IMR-90 (cell line): ENCODE measurements at places on chromosomes 4 and X. TPM values are rescaled to one million over a fixed set of nuclear protein-coding genes. Genes with fewer than 3 reads are reported as not detected.

The ANXA10 gene
- 0.72 and 1.1 TPM in 2 replicates for total RNA-seq

The CDKL2 gene
- under 0.01 and 0.18 TPM in 2 replicates for total RNA-seq

The PLP1 gene
- 0.18 and 0.28 TPM in 2 replicates for total RNA-seq

The FREM3 gene
- not detected in 2 replicates for total RNA-seq

The USP9X gene
- 104 and 115 TPM in 2 replicates for total RNA-seq

The MAGED4 gene
- total RNA-seq, result 9.9 and 13.6 TPM in 2 replicates

The MAB21L2 gene
- 11.7 and 12.0 TPM in 2 replicates for total RNA-seq

The FAAH2 gene
- total RNA-seq, result not detected in 2 replicates

The NHSL2 gene
- 0.72 and 0.83 TPM in 2 replicates for total RNA-seq

The IL2 gene
- total RNA-seq, result not detected in 2 replicates

The SHISA3 gene
- total RNA-seq, result under 0.01 and 0.18 TPM in 2 replicates

The RBM46 gene
- total RNA-seq, result not detected in 2 replicates

The CT45A2 gene
- total RNA-seq, result not detected in 2 replicates
